Right lobe of liver (tissue), 6 donors: ENCODE measurements at places on chromosomes 1 and 21.
A peak's percentile ranks its signal among the peaks of the same experiment; 100 is the strongest.

DNA sequence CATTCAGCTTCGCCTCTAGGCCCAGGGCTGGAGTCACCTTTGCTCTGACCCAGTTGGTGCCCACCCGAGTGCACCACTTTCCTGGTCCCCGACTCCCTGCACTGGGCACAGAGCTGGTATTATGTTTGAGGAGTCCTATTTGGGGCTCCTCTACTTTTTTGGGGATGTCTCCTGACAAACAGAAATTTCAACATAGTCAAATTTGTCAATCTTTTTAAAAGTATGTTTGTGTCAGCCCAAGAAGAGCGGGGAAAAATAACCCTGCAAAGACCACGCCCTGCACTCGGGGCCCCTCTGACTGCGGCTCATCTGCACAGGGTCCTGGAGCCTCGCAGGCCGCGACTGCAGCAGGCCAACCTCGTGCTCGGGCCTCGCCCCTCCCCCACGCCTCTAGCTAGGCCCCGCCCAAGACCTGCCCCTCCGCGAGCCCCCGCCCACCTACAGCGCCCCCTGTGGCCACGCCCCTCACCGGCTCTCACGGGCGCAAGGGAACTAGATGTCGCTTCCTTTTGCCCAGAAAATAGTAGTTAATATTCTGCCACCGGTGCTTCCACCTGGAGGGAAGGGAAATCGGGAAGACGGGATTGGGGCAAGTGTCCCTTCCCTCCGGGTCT lies 11.4 kb downstream of the FAM229A start:
- DNase-seq: peak; percentile 81

DNA sequence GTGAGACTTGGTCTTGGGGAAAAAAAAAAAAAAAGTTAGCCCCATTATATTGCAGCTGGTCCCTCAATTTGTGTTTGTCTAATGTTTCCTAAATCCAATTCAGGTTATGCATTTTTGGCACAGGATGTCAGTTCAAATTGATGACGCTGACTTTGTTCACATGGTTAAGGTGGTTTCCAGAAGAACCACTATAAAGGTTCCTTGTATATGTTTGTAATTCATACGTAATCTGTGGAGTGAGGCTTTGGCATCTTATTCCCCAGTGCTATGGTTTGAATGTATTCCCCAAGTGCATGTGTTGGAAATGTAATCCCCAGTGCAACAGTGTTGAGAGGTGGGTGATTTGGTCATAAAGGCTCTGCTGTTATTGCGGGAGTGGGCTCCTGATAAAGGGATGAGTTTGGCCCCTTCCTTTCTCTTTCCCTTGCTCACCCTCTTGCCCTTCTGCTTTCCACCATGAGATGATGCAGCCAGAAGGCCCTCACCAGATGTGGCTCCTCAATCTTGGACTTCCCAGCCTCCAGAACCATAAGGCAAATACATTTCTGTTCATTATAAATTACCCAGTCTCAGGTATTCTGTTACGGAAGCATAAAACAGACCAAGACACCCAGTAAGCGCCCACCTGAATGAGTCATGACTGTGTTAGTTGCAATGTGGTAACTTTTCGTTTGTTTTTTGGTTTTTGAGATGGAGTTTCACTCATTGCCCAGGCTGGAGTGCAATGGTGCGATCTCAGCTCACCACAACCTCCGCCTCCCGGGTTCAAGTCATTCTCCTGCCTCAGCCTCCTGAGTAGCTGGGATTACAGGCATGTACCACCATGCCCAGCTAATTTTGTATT lies 19.5 kb upstream of the HLCS start:
- DNase-seq: no peak

DNA sequence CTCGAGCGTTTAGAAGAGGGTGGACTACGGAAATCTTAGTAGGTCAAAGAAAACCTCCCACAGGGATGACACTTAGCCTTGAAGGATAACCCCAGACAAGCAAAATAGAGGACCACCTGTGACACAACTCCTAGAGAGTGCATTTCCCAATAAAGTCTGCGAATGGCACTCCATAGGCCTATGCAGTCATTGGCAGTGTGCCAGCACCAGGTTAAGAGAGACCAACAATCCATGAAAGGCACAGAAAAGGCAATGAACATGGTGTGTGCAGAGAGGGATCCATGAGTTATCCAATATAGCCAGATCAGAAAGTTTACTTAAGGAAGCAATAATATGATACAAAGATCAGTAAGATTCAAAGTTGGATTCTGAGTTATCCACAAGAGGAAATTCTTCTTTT lies 45.2 kb upstream of the FMO2 start:
- DNase-seq: no peak

DNA sequence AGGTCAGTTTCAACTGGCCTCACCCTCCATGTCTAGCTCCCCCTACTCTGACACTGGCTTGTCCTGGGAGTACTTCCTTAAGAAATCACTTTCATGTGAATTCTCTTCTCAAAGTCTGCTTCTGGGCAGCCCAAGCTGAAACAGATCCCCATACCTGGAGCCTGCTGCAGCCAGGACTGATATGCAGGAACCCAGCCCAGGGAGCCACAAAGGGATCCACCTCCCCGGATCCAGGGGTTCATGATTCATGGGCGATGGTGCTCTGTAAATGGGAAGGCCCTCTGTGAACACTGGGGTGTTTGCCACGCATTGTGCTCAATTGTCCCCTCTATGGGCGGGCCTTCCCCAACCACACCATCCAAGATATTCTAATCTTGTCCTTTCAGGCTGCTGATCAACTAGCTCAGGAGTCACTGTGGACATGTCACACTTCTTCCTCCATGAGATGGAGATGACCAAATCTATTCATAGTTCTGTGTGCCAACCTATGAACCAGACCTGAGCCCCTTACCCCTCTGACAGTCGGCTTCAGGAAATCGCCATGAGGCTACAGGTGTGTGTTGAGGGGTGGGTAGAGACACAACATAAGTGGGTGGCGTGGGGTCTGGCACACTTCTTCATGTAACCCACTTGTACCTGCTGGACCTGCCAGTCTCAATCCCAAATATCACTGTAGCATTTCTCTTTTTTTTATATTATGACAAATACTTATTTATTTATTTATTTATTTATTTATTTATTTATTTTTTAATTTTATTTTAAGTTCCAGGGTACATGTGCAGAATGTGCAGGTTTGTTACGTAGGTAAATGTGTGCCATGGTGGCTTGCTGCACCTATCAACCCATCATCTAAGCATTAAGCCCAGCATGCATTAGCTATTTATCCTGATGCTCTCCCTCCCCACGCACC lies 41.8 kb downstream of the RUNX3 start:
- no peak for DNase-seq

GRCh38 chr1:112878321-112878720 lies 77.7 kb downstream of the SLC16A1 start:
- DNase-seq: no peak

DNA sequence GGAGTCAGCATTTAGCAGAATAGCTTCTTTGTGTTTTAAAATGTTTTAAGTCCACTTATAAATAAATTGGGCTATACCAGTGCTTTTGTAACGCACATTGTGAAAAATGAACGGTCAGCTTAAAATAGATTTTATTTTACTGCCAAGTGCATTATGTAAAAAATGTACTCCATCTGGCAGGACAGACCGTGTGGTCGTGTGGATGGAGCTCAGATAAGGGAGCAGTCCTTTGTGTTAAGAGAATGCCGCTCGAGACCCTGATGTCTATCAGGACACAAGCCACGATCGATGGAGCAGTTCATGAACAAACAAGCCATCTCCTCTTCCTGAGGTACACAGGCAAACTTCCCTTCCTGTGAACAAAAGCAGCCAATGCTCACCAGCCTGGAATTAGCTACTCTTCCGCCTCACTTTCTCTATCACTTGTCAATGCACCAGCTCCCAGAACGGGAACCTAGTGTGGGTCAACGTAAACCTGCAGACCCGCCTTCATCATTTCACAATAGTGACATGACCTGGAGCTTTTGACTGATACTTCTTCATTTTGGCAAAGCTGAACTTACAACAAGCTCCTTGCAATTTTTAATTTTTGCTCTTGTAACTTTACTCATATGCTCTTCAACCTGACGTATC lies 243.5 kb downstream of the TGFB2 start:
- no peak for DNase-seq

GRCh38 chr1:204818998-204819397 lies 51.7 kb upstream of the NFASC start:
- DNase-seq: no peak

DNA sequence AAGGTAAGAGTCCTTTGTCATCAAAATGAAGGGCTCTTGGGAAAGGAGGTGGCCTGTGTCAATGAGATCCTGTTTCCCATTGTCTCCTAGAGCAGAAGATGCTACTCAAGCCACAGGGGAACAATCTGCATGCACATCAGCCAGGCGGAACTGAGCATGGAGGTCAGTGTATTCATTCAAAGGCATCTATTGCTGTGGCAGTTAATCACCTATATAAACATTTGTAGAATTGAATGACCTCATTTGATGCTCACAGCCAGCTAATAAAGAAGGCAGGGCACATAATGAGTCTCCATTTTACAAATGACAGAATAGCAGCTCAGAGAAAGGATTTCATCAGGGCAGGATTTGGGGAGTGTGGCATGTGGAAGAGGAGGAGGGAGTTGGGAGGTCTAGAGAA lies 5.7 kb upstream of the FYB2 start:
- DNase-seq: no peak
